ENCODE measurements at places on chromosomes 2 and 18. TPM values are rescaled to one million over a fixed set of nuclear protein-coding genes. Genes with fewer than 3 reads are reported as not detected.

GRCh38 chr2:45494275-45494977 lies 116.6 kb downstream of the SRBD1 start:
- H3K4me3 ChIP-seq, result no peak overlapping the region
- H3K27me3 ChIP-seq, result no peaks in the 10 kb centered on the region
- no peaks in the 10 kb centered on the region for H3K4me1 ChIP-seq
- no peaks in the 10 kb centered on the region for H3K36me3 ChIP-seq
- peak; percentile 88 for DNase-seq

- no peaks in the 10 kb centered on the region for H3K36me3 ChIP-seq
- H3K27ac ChIP-seq, result no peak overlapping the region
- no peaks in the 10 kb centered on the region for H3K27me3 ChIP-seq
- H3K4me3 ChIP-seq, result no peak overlapping the region
- no peaks in the 10 kb centered on the region for H3K4me1 ChIP-seq
These were observed 3.6 kb upstream of the PDE11A start for GRCh38 chr2:178076130-178076529.

PLEKHH2 gene
- total RNA-seq, result 1.0 TPM

GRCh38 chr2:207481924-207482323 lies 47.8 kb upstream of the CREB1 start:
- peaks cover 23% of the 10 kb centered on the region for H3K4me1 ChIP-seq
- H3K4me3 ChIP-seq, result no peak overlapping the region
- H3K27ac ChIP-seq, result no peak overlapping the region
- H3K36me3 ChIP-seq, result no peaks in the 10 kb centered on the region
- no peak for DNase-seq

DNA sequence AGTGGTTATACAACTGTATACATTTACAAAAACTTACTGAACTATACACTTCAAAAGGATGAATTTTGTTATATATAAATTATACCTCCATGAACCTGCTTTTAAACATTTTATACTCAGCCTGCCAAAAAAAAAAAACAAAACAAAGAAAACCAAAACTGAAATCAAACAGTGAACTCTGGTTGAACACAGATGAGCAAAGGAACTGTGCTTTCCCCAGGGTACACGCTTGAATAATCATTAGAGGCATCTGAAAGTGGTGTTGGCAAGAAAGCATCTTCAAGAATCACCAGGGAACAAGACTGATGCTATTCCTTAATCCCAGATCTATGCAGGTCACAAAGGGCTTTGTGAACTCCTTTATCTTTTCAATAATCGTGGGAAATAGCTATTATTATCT lies 77.0 kb upstream of the LYPD1 start:
- no peaks in the 10 kb centered on the region for H3K4me1 ChIP-seq
- DNase-seq, result no peak
- H3K36me3 ChIP-seq, result no peaks in the 10 kb centered on the region
- no peaks in the 10 kb centered on the region for H3K27me3 ChIP-seq

GRCh38 chr2:121147766-121148165 lies 137.2 kb downstream of the TFCP2L1 start:
- H3K27ac ChIP-seq, result no peak overlapping the region
- no peaks in the 10 kb centered on the region for H3K27me3 ChIP-seq
- H3K4me1 ChIP-seq, result no peaks in the 10 kb centered on the region
- no peaks in the 10 kb centered on the region for H3K36me3 ChIP-seq
- DNase-seq, result no peak
- no peak overlapping the region for H3K4me3 ChIP-seq
